A549 treated with GW870086 at 1 μM for 4 hours (cell line): ENCODE measurements at places on chromosomes 2 and 18. TPM values are rescaled to one million over a fixed set of nuclear protein-coding genes. Genes with fewer than 3 reads are reported as not detected.

Gene SKOR2
- not detected in 5 replicates for total RNA-seq

Gene LMAN2L
- total RNA-seq, result 18.9 to 21.6 TPM (median 21.5 TPM) in 5 replicates

Gene SEH1L
- 25.0 to 28.0 TPM (median 27.4 TPM) in 5 replicates for total RNA-seq

Gene LRRTM4
- not detected in 5 replicates for total RNA-seq

Gene AOX1
- total RNA-seq, result 3.8 to 7.2 TPM (median 4.9 TPM) in 5 replicates
